ENCODE measurements at places on chromosomes 3 and 15.

DNA sequence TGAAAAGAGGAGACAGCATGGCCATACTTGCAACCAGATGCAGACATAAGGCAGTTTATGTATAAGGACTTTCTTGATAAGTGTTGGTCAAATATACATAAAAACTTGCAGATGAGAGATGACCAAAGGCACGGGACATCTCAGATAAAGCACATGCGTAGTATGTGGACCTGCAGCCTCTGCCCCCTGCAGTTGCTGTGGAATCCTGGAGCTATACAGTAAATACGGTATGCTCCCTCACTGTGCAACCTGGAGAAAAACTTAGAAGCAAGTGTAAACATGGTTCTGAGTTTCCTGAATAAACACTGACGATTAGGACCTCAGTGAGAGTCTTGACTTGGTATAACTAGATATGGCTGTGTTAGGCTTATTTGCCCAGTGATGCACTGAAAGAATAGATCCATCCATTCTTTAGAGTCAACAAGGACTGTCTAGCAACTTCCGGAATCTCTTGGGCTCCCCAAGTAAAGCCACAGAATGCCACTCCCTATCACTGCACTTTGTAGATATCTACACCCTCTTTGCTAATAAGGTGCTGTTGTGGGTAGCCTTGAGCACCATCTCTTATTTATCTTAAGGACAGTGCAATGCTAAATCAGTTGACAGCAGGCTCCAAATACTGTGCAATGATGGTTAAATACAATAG is 40.2 kb downstream of the GJD2 start:
- DNase-seq = no peak

GRCh38 chr3:119582178-119582577 is 2.9 kb downstream of the ADPRH start:
- no peak for DNase-seq

- DNase-seq = no peak
These were observed 563.6 kb upstream of the NAALADL2 start for GRCh38 chr3:174295306-174296092.

DNA sequence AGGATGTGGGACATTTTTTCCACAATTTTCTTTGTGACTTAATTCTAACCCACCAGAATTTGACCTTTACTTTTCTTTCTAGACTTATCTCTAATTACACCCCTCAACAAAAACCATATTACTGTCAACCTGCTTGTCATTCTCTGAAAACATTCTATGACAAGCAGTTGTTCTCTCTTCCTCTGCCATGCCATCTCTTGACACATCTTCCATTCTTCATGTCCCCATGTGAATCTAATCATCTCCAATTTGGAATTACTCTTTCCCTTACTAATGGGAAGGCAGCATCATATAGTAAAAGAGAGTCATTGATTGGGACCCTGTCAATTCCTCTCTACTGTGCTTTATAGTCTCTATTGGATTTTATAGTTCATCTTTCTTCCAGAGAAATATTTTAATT is 61.3 kb upstream of the P2RY1 start:
- no peak for DNase-seq

- no peak for DNase-seq
These were observed 46.5 kb upstream of the LIMD1 start for GRCh38 chr3:45547764-45548680.

- DNase-seq = no peak
These were observed 67.6 kb upstream of the NTRK3 start for GRCh38 chr15:88323976-88324740.

- no peak for DNase-seq
These were observed 1.1 kb downstream of the CHCHD4 start for GRCh38 chr3:14123308-14124222.

DNA sequence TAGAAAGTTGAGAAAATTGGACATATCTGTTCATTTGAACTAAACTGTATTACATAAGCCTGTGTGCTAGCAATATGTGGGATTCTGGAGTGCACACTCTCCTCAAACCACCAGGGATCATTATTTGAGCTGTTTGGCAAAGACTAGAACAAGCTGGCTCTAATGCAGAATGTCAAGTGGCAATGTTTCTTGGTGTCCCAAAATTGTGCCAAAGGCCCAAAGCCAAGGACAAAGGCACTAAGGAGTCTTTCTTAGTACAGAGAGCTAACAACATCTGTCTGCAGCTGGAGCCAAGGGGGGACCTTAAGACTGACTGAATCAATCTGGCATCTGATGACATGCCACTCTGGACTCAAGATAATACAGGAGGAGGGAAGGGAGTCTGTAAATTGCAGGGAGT is 76.7 kb upstream of the STRIT1 start:
- DNase-seq = no peak

- DNase-seq = no peak
These were observed 708.9 kb downstream of the NTRK3 start for GRCh38 chr15:87547470-87548181.

All from stimulated activated CD8-positive, alpha-beta memory T cell treated with anti-CD3 and anti-CD28 coated beads, Interleukin-15, amount 100 ng/mL, for 1 hour (primary cell).